ENCODE measurements at places on chromosomes 6 and 20. TPM values are rescaled to one million over a fixed set of nuclear protein-coding genes. Genes with fewer than 3 reads are reported as not detected.

The HMGN4 gene
- polyA plus RNA-seq, result 27.5 TPM

The TGM3 gene
- polyA plus RNA-seq, result 2,175 TPM

The CYP39A1 gene
- 3.2 TPM for polyA plus RNA-seq

The SYS1 gene
- 16.5 TPM for polyA plus RNA-seq

The C6orf58 gene
- polyA plus RNA-seq, result not detected

The TUBB2B gene
- polyA plus RNA-seq, result 1.6 TPM

The TBXT gene
- polyA plus RNA-seq, result not detected

Data from esophagus (tissue), 2 donors.